NK-92 treated with Interleukin-12 subunit alpha and Interleukin-12 subunit beta, amount 100 ng/mL, for 24 hours (cell line): ENCODE measurements at places on chromosomes 12 and 14.

GRCh38 chr14:65310568-65310967, 102.0 kb upstream of the FUT8 start:
- no peak for DNase-seq

GRCh38 chr12:46608431-46609272, 217.1 kb downstream of the SLC38A4 start:
- no peak for DNase-seq

GRCh38 chr14:101495827-101496775, 65.2 kb upstream of the DIO3 start:
- DNase-seq = no peak

DNA sequence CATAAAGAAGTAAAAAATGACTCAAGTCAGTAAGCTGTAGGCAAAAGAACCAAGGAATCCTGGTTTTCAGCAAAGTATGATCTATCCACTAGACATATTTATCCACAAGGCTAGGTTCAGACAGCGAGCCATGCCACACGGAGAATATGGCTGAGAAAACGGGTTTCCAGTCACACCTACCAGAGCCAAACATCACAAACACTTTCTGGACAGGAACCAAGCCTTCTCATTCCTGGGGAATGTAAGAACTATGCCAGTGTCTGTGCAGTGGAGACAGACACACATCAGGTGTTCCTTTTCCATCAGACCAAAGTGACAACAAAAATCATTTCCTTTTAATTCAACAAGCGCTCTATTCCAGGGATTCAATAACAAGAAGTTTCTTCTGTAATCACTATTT, 41.1 kb downstream of the AREL1 start:
- DNase-seq = no peak

DNA sequence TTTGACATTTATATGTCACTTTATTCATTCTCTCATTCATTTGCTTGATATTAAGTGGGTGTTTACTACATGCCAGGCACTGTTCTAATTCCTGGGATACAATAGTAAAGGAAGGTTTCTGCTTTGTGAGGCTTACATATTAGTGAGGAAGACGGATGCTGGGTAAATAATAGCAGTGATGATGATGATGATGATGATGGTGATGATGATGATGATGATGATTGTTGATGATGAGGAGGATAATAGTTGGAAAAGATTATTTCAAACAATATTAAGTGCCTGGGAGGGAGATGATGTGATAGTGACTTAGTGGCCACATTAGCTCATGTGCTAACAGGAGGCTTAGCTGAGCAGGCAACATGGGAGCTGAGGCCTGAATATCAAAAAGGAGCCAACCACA, 19.3 kb upstream of the TMEM233 start:
- DNase-seq = no peak

DNA sequence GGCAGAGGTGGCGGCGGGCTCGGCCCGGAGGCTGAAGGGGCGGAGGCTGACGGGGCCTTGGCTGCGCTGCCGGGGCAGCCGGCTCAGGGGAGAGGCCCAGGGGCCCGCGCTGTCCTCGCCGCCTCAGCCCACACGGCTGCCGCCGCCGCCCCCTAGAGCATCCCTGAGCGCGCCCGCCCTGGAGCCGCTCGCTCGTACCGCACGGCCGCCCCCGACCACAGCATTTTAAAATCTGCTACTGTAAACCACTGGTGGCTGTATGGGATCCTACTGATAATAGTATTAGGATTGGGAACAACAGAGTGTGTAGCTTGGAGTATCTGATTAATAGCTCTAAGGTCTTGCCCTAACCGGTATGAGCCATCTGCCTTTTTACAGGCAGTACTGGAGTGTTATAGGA, 22.2 kb upstream of the EDDM3A start:
- no peak for DNase-seq

- no peak for DNase-seq
Measured at GRCh38 chr14:104938960-104939359, 14.3 kb downstream of the PLD4 start.

- peak; percentile 70 for DNase-seq
Measured at GRCh38 chr14:63852817-63853731, at the start of gene SYNE2. Gene SYNE2, plus strand, starts transcription at chr14:63853004. Its CDS starts 56,145 bp downstream, at chr14:63909149.

- no peak for DNase-seq
Measured at GRCh38 chr12:74317741-74318140, 219.9 kb upstream of the ATXN7L3B start.

DNA sequence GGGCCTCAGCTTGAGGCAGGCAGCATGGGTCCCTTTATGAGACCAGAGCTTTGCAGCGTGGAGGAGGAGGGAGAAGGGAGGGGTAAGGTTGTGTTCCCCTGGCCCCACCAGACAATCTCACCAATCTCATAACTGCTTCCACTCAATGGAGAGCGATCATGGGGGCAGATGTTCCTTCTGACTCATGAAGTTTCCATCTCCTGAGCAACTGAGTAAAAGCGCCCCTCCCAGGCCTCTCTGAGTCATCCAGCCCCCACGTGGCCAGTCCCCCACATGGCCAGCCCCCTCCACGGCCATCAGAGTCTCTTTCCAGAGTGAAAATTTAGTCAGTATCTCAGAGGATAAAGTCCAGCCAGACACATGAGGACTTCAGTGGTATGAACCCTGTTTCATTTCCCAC, 39.2 kb upstream of the PLXNC1 start:
- DNase-seq = peak; percentile 18

- DNase-seq = no peak
Measured at GRCh38 chr12:131379738-131380137, 331.2 kb upstream of the SFSWAP start.

DNA sequence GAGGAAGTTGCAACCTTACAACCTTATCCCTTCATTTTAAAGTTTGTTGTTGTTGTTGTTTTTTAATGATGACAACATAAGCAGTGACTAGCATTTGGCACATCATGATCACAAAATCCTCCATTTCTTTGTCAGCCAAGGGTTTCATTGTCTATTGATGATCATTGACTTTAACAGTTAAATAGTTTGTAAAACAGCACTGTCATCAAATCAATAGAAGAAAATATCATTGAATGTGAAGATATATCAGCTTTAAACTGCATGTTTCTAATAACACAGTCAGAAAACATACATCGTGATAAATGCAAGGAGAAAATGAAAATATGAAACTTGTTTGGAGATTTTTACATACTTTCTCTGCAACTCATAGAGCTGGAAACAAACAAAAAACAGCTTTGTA, 922.3 kb upstream of the LRFN5 start:
- no peak for DNase-seq

- DNase-seq = no peak
Measured at GRCh38 chr14:97073622-97074021, 276.4 kb downstream of the VRK1 start.

- DNase-seq = no peak
Measured at GRCh38 chr14:89178376-89178775, 238.7 kb downstream of the FOXN3 start.
